Calu3 (cell line): ENCODE measurements at places on chromosomes 13 and 19.

- DNase-seq: no peak
These were observed 9.6 kb downstream of the ZNF426 start for GRCh38 chr19:9528757-9529336.

DNA sequence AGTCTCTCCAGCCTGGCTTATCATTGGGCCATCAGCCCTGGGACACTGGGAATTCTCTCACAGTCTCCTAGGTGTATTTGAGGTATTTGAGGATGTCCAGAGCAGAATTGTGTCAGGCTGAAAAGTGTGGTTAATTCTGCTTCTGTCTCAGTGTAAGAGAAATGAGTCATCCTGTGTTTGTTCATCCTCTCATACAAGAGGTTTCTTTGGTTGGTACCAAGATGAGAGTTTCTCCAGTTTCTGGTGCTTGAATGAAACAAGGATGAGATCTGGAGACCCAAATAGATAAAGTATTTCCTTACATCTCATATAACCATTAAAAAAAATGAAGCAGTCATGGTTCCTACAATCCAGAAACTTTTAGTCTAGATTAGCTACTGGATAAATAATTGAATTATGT is 7.7 kb downstream of the ZNF253 start:
- DNase-seq: no peak

GRCh38 chr13:73809561-73809960 is 324.6 kb downstream of the KLF12 start:
- no peak for DNase-seq

DNA sequence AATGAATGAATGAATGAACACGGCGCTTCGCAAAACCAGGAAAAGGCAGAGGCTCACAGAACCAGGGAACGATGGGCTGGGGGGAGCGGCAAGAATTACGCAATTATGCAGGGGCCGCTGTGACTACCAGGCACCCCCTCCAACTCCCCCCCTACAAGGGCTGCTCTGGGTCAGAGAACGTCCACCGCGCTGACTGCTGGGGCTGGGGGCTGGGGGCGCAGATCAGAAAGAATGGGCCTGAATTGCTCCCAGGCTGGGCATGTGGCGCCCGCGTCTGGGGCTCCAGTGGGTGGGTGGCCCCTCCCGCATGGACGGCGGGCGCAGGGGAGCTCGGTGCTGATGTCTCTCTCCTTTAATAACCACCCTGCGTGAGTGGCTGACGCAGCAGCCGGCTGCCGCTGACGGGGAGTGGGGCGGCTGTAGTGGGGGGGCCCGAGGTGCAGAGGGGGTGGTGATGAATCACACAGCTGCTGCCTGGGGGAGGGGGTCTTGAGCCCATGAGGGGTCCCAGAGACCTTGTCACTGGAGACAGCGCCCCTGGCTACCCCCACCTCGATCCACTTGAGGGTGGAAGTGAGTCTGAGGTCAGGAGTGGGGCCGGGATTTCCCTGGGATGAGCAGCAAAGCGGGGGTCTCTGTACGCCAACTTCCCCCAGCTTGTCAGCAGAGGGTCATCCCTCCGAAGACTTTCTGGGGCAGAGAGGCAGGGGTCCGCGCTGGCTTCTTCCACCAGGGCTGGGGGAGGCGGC is 1.5 kb upstream of the CIRBP start:
- DNase-seq: no peak

- no peak for DNase-seq
These were observed 56.4 kb upstream of the MIR17HG start for GRCh38 chr13:91291078-91291477.

DNA sequence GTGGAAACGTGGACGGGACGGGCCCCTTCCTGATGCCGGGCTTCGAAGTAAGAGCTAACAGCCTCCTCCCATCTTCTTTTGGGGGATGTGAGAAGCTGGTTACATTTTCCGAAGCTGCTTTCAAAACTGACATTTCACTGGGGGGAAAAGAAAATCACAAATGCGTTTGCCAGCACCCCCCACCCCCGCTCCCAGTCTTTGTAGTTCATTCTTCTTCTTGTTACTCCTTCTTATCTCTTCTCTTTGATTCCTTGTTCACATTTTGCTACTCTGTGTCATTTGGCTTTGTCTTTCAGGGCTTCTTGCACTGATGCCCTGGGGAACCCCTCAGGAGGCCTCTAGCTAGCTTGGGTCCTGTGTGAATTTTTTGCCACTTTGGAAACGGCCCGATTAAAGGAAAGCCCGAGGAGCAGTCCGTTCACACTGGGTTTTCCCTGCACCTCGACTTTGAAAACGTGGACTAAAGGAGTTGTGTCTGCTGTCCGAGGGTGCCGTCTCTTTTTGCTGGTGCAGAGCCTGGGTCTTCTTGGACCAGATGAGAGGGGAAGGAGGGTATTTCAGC is 1.3 kb downstream of the CARM1 start:
- DNase-seq: no peak

GRCh38 chr13:69565334-69565733 is 542.3 kb upstream of the ATXN8OS start:
- peak; percentile 2 for DNase-seq

DNA sequence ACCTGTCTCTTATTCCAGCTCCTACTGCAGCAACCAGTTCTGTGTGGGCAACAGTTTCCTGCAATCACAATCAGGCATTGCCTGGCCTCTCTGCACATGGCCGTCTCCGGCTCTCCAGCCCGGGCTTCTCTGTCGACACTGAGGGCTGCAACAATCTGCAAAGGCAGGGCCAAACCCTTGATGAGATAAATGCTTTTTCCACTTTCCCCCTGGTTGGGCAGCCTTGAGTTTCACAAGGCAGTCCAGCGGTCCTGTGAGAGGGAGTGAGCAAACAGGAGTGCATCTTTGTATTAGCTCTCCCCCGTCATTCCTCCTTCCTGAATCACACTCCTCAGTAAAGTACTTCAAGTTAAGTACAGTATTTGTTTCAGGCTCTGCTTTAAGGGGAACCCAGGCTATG is 40.7 kb upstream of the VWA8 start:
- DNase-seq: peak; percentile 7

GRCh38 chr13:108895220-108895704 is 265.9 kb downstream of the MYO16 start:
- DNase-seq: peak; percentile 12

DNA sequence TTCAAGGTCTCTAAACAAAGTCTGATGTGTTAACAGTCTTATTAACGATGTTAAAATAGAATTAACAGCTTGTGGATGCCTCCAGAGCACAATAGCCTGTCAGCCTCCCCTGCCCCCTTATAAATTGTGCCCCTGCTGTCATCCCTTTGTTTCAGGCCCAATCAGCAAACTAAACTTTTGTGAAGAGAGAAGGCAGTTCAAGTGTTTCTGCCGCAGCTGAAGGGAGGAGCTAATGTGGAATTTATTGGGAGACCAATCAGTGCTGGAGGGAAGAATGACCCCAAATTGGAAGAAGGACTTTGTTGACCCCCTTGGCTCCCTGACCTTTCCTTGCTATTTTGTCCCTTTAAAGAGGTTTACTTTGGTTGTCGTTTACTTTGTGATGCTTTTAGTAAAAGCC is 160.5 kb downstream of the TM9SF2 start:
- DNase-seq: no peak

DNA sequence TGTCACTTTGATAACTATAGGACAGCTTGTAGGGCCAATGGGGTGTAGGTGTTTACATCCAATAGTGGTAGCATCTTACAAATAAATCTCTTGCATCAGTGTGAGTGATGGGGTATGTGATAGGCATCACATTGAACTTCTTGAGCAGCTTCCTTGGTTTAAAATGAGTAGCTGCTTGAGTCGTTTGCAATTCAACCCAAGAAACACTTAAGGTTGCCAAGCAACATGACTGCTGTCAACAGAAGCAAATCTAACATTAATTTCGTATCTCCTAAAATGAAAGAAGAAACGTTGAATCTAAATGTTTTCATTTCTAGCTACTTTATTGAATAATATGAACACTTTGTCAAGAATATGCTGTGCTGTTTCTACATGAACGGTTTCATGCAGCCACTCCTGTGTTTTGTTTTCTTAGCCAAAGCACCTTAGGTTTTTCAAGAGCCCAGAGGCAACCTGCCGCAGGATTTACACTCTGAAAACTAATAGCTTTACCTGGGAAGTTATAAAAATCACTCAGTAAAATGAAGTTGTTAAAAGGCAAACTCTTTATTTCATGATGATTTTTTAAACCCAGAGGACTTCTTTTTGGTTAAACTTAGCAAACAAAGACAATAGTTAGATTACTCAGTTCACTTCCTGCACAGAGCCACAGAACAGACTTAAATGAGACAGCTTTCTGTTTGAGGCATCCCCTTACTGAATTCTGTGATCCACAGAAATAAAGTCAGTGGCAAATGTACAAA is 305.2 kb downstream of the MTUS2 start:
- DNase-seq: no peak

- no peak for DNase-seq
These were observed 773.4 kb upstream of the SLITRK1 start for GRCh38 chr13:84655677-84656076.

DNA sequence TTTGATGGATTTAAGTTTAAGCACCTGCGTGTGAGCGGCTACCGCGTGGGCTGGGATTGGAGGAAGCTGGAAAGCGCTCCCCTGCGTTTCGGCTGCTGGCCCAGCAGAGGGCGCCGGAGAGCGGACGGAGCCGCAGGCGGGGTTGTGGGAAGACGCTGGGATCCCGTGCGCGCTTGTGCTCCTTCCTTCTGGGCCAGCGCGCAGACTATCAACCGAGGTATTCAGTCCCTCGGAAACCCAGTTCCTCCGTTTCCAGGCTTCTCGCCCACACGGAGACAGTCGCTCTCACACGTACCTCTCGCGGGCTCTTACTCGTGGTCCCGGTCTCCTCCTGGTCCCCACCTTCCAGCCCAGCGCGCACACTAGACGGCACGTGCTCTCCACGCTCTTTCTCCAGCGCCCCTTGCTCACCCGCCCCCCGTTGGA is 28.8 kb downstream of the EPN1 start:
- no peak for DNase-seq

GRCh38 chr13:40158218-40158617 is 502.8 kb downstream of the COG6 start:
- no peak for DNase-seq

DNA sequence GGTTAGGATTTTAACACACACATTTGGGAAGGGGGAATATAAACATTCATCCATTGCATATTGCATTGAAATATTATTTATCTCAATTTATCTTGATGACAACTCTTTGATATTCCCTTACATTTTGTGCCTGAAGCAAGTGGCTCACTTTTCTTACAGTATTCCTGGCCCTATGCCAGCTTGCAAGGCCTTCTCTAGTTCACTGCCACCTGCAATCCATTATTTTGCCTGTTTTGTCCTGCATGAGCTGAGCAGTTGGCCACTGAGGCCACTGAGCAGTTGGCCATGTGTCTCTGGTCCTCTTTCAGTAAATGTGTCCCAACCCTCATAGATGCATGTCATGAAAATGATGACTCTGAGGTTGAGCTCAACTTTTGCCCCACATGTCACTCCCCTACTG is 49.8 kb downstream of the CBY2 start:
- no peak for DNase-seq

DNA sequence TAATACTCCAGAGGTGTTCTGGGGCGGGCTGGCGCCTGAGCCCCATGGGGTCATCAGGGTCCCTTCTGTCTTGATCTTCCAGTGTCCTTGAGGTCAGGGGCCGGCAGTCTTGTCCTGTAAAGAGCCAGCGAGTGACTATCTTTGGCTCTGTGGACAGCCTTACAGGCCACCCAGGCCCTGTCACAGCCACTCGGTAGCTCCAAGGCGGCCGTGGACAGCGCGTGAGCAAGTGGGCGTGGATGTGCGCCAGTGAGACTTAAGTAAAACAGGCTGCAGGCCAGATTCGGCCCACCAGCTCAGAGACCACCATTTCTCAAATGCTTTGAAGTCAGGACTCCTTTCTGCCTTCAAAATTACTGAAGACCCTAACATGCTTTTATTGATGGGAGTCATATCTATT is 3.7 kb downstream of the ZNF444 start:
- no peak for DNase-seq

- no peak for DNase-seq
These were observed 152.4 kb downstream of the TEX29 start for GRCh38 chr13:111472559-111473460.

DNA sequence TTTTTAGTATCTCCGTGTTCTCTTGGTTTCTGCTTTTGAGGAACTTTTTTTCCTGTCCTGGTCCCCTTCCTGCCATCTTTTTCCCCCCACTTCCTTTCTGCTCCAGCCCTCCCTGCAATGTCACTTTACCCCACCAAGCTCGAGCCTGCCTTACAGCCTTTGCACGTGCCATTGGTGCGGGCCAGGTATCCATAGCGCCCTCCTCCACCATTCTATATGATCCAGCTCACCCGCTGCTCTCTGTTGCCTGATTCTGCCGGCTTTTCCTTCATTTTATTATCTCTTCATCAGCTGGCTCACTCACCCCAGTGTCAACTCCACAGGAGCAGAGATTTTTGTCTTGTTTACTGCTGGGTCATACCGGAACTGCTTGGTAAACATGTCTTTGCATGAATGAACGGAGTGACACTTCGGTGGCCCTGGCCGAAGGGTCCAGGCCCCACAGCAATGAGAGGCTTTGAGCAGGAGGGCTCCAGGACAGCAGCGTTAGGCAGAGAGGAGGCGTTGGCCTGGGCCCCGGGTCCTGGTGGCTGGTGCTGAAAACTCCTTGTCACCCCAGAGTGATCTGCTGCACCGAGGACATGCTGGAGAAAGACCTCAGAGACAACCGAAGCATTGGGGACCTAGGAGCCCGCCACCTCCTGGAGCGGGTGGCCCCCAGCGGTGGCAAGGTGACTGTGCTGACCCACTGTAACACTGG is 1.2 kb downstream of the MRI1 start:
- DNase-seq: no peak

GRCh38 chr13:112132619-112133018 is 65.7 kb downstream of the SOX1 start:
- no peak for DNase-seq

DNA sequence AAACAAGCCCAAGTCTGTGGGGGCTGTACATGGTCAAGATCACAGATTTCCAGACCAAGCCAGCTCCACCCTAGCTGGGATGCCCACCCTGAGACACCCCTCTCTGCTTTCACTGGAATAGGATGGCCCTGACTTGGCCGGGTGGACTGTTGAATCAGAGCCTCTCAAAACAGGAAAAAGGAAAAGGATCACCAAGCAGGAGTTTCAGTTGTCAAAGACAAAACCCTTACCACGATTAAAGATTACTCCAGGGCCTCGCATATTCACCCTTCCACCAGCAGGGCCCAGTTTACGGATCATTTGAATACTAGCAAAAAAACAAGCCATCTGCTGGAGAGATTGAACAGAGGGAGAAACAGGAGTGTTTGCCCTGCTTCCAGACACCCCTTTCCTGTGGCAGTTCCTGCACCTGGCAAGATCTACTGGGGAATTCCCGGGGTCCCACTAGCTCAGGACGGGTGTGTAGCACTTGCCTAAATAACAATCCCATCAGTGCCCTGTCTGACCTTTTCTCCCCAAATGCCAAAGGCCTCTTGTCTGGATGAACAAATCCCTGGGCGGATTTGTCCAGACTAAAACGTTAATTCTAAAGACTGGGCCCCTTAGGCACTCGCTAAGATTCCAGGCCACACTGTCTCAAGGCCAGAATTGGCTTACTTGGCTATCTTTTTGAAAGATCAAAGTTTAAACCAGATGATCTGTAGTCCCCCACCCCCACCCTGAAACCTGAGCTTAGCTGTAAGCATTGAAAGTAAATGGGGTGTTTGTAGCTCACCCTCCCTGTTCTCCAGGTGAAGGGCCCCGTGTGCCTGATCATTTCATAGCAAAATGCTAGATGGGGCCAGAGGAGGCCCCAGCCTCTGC is 38.4 kb downstream of the ACTN4 start:
- peak; percentile 61 for DNase-seq
